Nucleus accumbens (tissue), 56 donors: ENCODE measurements at places on chromosomes 3 and 15.
A peak's percentile ranks its signal among the peaks of the same experiment; 100 is the strongest.

DNA sequence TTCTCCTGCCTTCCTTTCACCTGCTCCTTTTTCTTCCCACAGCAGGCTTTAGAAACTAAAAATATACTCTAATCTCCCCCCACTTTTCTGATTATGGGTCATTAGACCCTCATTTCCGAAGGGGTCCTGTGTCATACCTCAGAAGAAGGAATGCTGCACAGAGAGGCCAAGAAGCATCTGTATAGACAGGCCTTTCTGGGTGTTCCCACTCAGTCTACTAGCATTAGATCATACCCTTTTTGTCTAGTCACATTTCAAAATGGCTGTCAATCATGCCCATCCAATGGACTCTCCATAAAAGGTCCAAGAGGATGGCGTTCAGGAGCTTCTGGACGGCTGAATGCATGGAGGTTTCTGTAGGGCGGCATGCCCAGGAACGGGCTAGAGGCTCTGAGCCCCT, 192.2 kb downstream of the SUCLG2 start:
- DNase-seq: no peak

DNA sequence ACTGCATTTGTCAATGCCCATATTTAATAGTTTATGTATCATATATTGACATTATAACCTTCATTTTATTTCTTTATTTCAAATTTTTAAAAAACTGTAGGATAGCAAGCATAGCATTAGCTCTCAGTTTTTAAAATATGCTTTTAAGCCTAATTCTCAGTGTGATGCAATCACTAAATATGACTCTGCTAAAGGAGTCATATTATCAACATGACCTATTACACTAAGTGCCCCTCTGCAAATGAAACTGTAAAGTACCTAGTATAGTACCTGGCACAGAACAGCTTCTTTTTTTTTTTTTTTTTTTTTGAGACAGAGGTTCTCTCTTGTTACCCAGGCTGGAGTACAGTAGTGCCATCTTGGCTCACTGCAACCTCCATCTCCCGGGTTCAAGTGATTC, 179.4 kb upstream of the CGNL1 start:
- DNase-seq: no peak

DNA sequence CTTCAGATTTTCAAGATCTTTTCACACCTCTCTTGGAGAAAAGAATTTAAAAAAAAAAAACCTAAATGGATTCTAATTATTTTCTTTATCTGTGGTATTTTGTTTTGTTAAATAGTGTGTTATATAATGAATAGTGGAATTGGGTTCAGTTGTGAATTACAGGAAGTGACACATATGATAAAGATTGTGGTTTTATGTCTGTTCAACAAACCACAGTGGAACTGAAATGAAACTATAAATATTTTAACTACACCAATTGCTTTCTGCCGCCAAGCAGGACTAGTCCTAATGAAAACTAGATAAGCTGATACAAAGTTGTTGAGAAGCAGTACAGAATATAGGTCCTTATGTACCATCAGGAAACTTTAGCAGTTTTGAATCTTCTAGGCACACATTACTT, 121.6 kb downstream of the UBE2E2 start:
- DNase-seq: no peak

- DNase-seq: no peak
Measured at GRCh38 chr15:70494852-70495571, 268.3 kb downstream of the UACA start.

GRCh38 chr15:60737217-60737616, 258.3 kb upstream of the ICE2 start:
- no peak for DNase-seq

- DNase-seq: peak; percentile 3
Measured at GRCh38 chr3:52845691-52846431, 11.0 kb upstream of the MUSTN1 start.

- no peak for DNase-seq
Measured at GRCh38 chr3:82000773-82001172, 239.3 kb upstream of the GBE1 start.

- DNase-seq: no peak
Measured at GRCh38 chr3:58608648-58609047, 31.5 kb upstream of the FAM107A start.

DNA sequence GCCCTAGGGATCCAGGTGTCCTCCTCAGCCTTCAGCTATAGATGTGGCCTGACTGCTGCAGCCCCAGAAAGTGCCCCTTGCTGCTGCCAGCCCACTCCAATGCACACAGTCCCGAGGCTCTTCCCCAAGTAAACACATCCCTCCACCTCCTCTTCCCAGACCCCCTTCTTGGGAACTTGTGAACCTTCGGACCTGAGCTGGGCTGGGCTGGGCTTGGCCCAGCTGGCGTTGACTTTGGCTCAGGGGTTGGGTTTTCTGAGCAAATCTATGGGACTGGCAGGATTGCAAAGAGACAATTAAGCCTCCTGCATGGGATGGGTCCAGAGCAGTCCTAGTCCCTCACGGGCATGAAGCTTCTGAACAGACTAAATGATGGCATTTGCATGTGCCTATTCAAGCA, 14.7 kb downstream of the VIPR1 start:
- no peak for DNase-seq

GRCh38 chr3:113832477-113833164, 6.0 kb upstream of the GRAMD1C start:
- no peak for DNase-seq

DNA sequence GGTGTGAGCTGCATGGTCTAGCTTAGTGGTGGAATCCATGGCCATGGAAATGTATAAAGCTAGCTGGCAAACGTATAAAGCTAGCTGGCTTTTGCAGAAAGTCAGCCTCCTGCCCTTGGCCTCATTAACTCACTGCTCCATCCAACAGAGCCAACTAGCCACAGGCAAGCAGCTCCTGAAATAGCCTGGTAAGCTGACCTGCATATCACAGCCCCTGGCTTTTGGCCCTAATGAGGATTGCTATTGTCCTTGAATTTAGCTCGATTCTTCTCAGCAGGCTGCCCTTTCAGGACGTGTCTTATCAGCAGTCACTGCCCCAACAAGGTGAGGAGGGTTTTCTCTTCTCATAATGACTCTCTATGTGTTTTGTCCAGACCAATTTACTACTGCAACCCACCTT, 446.8 kb downstream of the WDR72 start:
- no peak for DNase-seq

- no peak for DNase-seq
Measured at GRCh38 chr3:37558580-37558979, 303.1 kb upstream of the CTDSPL start.

- DNase-seq: no peak
Measured at GRCh38 chr3:194879126-194879877, 193.6 kb downstream of the FAM43A start.

DNA sequence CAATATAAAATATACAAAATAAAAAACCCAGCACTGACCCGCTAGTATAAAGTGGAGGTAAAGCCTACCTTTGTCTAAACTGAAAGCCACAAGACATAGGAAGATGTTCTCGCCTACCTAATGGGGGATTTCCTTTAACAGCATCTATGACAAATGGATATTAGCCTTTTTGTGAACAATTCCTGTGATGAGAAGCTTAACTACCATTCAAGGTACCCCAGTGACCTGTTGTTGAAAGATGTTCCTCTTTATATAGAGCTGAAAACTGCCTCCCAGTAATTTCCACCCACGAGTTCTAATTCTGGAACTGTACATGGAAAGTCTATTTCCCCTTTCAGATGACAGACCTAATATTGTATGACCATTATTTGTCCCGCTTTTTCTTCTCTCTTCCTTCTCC, 109.8 kb upstream of the RASGRP1 start:
- DNase-seq: no peak

DNA sequence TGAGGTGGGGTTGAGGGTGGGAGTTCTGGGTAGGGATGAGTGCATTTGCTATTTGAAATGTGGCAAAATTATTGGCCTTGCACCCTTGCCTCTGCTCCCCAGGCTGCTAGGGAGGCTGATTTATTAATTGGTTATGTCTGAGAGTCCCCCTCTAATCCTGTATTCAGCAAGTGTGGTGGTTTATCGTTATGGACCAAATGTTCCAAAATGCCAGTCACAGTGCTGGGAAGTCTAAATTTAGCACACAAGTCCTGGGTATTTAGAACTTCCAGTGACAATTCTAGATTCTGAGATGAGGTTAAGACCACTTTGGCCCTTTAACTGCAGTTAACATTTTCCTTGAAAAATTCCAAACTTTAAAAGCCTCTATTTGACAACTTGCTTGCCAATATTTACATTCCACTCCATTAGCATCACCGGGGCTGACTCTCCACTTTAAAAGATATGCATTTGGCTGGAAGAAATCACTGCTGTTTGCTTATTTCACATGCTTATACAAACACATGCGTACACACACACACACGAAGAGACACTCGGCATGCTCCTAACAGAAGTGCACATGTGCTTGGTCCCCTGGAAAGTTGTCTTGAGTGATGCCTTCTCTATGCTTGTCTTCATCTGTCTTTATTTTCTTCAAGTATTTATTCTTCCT, 247.7 kb downstream of the IL20RB start:
- DNase-seq: no peak

DNA sequence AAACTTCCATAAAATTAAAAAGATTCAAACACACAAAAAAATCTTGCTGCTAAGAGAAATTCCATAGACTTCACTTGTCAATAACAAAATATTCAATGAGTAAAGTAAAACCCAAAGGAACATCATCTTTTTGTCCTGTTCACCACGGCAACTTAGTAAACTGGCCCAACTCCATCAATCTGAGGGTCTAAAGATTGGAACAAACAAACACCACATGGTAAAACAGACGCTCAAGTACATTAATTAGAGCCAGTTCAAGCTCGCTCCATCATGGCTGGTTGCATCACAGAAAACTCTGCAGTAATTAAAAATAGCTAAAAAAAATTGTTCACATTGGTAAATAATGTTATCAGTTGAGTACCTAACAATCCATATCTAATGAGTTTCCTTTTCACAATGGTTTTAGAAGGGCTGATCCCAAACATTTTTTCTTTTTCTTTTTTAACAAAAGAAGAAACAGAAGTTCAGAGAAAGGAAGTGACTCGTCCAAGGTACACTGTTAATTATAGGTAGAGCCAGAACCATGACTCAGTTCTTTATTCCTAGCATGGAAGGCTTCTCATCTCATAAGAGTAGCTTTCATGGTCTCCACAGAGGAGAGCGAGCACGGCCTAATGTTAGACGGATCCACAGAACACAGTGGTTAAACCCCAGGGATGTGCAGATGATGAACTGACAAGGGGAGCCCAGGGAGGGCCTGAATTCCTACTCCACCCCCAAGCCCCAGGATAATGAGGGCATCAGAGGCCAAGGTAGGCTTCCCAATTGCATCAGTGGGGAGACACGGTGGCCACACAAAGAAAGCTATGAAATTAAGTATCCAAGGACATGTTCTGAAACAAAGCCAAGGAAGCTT, 79.2 kb upstream of the ARHGEF3 start:
- no peak for DNase-seq

GRCh38 chr15:90479656-90480055, 50.1 kb upstream of the CRTC3 start:
- no peak for DNase-seq
